Kidney glomerular epithelial cell (primary cell): ENCODE measurements at places on chromosomes 5 and 9.

DNA sequence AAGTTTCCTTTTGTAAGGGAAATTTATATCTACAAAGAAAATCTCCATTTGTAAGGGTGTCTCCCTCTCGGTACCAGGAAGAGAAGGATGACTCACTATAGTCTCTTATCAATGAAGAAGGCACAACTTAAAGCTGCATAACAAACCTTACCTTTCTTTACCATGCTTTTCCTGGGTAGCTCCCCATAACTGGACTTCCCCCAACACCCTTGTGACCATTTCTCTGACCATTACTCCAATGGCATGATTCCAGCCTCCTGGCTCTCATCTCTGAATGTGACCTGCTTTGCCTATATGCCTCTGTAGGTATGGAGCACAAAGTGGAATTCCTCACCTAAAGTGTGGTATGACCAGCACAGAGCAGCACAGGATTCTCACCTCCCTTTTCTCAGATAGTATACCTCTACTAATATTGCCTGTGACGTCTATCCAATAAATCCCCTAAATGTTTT lies 62.8 kb downstream of the GNA14 start:
- DNase-seq = no peak

DNA sequence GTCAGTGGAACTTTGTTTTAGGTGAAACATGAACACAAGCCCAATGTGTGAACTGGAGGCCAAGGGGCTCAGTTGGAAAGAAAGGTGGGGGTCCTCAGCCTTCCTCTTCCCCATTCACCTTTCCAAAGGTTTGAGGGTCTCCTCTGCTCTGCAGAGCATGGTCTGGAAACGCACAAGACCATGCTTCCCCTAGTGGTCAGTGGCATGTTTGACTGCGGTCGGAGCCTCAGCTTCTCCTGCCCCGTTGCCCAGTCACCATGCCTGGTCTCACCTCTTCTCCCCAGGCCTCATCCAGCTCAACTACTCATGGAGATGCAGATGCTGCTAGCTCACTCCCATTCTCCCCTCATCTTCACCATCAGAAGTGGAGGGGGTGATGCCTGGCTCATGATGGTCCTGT lies 340.3 kb downstream of the GADD45G start:
- DNase-seq = no peak

DNA sequence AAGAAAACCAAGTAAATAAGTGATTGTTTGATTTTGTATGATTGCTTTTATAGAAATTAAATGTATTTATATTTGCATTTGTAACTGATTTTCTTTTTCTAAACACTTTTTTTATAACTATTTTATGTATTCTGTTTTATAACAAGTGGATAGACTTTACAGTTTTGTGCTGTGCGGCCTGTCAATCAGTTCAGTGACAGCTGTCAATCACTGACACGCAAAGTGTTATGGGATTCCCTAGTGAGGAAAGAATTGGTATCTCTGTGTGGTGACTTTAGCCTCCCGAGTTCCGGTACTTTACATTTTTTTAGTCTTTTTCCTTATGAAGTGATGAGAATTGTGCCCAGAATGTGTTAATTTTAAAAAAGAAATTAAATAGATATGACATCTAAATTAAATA lies 16.3 kb downstream of the GPR151 start:
- DNase-seq = no peak

GRCh38 chr5:2981035-2981434 lies 229.6 kb upstream of the IRX2 start:
- DNase-seq = no peak

DNA sequence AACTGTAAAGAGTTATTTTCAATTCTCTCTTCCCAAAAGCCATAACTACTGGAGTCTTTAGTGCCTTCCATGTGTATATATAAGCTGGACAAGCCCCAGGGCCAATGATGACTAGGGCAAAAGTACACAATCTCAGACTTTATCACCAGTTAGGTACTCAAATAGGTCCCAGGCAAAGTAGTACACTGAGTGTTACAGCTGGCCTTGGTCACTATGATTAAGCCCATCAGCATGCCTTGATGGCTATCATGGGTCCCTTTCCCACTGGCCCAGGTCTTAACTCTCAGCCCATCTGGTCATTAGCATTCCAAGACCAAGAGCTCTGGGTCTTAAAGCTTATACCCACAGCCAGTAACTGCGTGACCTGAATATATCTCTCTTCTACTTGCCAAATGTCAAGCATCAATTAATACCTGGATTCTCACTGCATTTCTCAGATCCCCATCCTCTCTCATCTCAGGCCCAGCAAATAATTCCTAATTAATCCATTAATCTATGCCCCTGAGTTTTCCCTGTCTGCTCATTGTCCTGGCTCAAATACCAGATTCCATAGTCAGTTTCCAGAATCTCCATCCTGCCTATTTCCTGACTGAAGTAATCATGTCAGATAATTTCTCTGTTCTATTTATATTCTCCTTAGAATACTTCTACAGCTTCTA lies 62.3 kb downstream of the NR6A1 start:
- DNase-seq = no peak

DNA sequence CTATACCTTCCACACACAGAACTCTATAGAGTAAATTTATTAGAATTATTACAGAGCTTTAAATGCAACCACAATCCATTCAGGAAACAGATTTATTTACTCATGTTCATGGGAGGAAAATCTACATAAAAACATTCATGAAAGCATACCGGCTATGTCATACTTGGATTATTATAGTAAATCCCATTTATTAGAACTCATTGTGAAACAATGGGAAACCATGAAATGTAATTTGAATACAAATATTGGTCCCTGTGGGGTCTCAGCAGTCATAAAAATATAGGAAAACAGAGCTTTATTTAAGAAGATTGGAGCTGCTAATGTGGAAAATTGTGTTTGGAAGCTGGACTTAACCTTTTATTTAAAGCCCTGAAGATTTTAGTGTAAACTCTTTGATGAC lies 80.7 kb downstream of the HAPLN1 start:
- DNase-seq = no peak

GRCh38 chr9:27864644-27865438 lies 291.6 kb upstream of the C9orf72 start:
- peak; percentile 92 for DNase-seq

- no peak for DNase-seq
Observed at GRCh38 chr5:14851597-14851996, 20.0 kb downstream of the ANKH start.

- peak; percentile 45 for DNase-seq
Observed at GRCh38 chr5:56561-57290, 35.2 kb upstream of the PLEKHG4B start.

DNA sequence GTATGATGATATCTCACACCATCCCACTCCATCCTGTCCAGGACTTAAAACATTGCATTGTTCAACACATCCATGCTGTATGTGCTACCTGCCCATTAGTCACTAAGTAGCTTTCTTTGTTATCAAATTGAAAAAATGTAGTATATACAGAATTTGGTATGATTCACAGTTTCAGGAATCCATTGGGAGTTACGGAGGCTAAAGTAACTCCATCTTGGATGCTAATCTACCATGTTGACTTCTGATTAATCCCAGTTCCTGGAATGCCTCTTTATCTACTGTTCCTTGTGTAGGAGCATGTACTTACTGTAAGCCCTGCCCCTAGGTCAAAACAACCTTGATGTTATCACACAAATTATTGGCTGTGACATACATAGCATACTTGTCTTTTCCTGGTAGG lies 38.9 kb upstream of the FOXB2 start:
- DNase-seq = no peak

GRCh38 chr9:115328228-115328627 lies 210.3 kb upstream of the TNC start:
- no peak for DNase-seq

DNA sequence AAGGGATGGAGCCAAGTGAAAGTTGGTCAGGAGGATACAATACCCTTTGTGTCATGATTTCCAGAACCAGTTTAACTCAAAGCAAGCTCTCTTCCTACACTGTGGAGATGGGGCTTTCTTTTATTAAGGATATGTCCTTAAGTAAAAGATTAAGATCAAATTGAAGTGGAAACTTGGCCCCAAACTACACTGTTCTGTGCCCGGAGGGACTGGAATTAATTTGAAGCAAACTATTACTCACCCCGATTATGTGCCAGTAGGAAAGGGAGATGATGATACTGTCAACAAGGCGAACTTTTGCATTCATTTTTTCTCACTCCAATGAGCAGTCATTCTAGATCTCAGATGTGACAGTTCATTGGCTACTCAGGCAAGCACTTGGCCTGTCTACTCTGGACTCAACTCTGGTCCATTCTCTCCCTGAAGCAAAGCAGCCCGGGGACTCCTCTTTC lies 186.7 kb downstream of the NTRK2 start:
- no peak for DNase-seq

GRCh38 chr5:59038798-59039295 lies 456.0 kb downstream of the RAB3C start:
- DNase-seq = peak; percentile 33

- no peak for DNase-seq
Observed at GRCh38 chr5:39698838-39699560, 274.2 kb upstream of the DAB2 start.

GRCh38 chr9:13942695-13943094 lies 371.2 kb downstream of the NFIB start:
- peak; percentile 97 for DNase-seq

DNA sequence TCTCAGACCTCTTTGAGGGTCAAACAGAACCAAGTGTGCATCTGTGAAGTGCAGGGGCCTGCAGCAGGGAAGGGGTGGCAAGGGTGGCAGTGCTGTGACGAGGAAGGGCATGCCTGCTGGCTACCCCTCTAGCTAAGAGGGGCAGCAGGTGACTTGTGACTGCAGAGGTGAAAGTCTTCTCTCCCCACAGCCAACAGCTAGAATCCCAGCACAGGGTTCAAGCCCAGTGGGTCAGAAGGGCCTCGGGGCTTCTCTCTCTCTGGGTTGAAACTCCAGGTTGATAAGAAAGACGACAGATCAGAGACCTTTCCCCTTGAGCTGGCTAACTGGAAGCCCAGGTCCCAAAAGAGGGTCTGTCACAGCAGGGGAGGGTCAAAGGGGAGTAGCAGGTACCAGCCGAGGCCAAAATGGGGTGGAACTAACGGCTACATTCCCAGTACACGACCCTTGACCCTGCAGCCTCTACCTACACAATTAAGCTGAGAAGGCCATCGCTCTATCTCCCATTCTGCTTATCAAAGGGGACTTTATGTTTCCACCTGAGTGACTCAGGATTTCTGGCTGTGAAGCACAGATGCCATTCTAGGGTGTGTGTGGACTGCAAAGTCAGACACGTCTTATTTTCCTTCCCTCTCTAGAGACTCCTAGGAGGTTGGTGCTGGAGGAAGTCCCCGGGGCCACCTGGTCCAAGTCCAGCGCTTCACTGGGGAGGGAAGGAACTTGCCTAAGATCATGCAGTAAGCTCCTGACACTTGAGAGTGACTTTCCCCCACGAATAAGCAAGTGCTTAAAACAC lies 14.6 kb downstream of the ANKS6 start:
- DNase-seq = no peak

- DNase-seq = no peak
Observed at GRCh38 chr5:76663573-76663972, 40.4 kb upstream of the F2RL2 start.

GRCh38 chr9:95167998-95168397 lies 149.5 kb downstream of the FANCC start:
- DNase-seq = peak; percentile 76

- no peak for DNase-seq
Observed at GRCh38 chr9:109805050-109805449, 25.1 kb downstream of the PALM2AKAP2 start.

GRCh38 chr5:51582871-51583394 lies 199.7 kb downstream of the ISL1 start:
- no peak for DNase-seq

DNA sequence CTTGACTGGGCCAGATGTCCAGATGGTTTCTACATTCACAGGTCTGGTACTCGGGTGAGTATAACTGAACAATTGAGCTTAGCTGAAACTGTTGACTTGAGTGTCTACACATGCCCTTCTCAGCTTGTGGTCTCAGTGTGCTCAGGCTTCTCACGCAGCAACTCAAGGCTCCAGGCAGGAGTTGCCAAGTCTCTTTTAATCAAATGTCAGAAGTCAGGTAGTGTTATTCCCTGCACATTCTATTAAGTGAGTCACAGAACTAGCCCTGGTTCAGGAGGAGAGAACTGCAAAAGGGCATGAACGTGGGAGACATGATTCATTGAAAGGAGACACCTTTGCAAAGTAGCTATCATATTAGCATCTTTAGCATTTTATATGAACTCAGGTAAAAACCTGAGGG lies 199.3 kb upstream of the ACTBL2 start:
- DNase-seq = peak; percentile 52

DNA sequence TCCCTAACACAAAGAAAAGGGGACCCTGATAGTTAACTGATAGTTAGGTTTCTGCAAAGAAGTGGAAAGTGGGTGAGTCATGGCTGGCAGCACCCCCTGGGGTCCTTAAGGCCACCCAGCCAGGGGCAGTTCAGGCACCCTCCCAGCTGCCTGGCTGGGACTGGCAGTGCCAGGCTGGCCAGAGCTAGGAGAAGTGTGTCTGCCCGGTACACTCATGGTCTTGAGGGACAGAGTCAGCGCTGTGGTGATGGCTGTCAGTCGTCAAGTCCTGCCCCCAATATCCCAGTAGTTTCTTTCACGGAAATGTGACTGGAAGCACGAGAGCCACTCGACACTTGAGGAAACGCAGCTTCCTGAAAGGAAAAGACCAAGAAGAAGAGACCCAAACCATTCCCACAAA lies 22.3 kb upstream of the CNOT6 start:
- DNase-seq = no peak

DNA sequence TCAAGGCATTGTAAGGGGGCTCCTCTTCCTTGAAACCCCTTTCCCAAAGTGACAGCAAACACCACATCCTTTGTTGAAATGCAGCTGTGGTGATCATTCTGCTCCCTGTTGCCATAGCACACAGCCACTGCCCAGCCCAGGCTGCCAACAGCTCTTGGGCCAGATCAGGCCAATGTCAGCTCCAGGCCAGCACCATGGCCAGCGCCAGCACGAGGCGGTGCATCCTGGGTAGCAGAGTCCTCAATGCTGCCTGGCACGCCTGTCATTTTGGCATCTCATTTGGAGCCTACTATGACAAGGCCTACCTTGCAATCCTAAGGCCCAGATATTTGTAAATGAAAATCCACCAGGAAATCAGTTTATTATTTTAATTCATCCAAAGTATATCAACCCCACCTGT lies 390.6 kb downstream of the DNAH5 start:
- no peak for DNase-seq

- no peak for DNase-seq
Observed at GRCh38 chr5:181181650-181182565, 23.1 kb downstream of the TRIM7 start.

DNA sequence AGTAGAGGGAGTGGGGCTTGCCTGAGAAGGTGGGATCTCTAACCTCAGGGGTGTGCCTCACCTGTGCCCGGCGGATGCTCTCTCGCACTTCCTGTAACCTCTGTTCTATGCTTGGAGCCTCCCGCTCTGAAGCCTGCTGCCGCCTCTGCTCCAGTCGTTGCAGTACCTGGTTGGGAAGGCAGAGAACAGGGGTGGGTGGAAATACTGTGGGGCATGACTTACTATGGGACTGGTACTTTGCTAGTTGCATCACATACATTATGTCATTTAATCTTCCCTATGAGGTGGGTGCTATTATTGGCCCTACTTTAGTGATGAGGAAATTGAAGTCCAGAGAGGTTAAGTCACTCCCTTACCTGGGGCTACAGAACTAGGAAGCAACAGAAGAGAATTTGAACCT lies 5.2 kb downstream of the FCHSD1 start:
- DNase-seq = no peak

GRCh38 chr5:76219636-76220035 lies 136.5 kb downstream of the SV2C start:
- DNase-seq = no peak

GRCh38 chr5:154686490-154686889 lies 68.7 kb upstream of the LARP1 start:
- DNase-seq = no peak
